Stimulated activated CD8-positive, alpha-beta memory T cell treated with anti-CD3 and anti-CD28 coated beads, Interleukin-2, amount 100 ng/mL, for 1 hour (primary cell): ENCODE measurements at places on chromosomes 2 and 18.

GRCh38 chr2:19673213-19673791 lies 228.5 kb downstream of the TTC32 start:
- no peak for DNase-seq

GRCh38 chr2:85861180-85861579 lies 27.6 kb downstream of the ST3GAL5 start:
- DNase-seq: no peak

DNA sequence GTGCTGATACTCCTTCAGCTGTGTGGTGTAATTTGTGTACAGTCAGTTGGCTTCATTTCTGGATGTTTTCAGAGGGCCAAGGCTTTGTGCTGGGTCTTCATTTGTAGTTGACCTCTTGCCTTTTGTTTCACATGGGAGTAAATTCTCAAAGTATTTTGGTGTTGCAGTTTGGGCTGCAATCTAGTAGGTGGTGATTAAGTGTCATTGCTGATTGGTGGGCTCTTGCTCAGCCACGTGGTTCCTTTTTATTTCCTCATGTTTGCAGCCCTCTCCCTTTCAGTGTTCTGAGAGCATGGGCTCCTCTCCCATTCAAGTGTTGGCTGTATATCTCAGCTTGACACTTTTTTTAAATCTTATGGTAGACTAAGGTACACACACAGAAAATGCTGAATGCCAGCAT lies 96.8 kb downstream of the SNTG2 start:
- no peak for DNase-seq

DNA sequence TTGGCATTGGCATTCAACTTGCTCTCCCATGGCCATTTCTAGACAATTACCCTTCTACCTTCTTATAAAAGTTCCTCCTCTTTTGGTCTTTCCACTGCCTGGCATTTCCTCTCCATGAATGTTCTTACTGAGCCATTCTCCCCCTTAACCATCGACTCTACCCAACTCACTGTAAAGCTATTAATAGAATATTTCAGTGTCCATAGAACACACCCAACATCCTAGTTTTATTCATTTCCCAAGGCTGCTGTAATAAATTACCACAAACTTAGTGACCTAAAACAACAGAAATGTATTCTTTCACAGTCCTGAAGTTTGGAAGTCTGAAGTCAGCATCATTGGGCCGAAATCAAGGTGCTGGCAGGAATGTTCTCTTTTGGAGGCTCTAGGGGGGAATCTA lies 170.0 kb upstream of the ATP5MC3 start:
- DNase-seq: no peak

GRCh38 chr2:144385381-144385780 lies 134.5 kb downstream of the ZEB2 start:
- no peak for DNase-seq

GRCh38 chr2:102942107-102942506 lies 180.3 kb downstream of the TMEM182 start:
- no peak for DNase-seq

DNA sequence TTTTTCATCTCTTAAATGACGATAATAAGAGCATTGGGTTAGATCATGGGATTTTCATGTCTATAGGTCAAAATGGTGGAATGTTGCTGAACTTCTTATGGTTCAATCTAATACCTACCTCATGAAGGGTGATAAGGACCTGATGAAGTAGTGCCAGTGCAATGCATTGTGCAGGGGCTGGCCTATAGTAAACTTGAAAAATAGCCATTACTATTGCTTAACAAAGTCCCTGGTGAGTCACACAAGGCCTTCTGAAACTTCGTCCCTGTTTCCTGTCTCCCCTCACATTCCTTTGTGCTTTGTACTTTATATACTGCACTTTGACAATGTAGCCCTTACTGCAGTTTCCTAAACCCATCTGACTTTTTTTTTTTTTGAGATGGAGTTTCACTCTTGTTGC lies 515.9 kb downstream of the SLC4A3 start:
- no peak for DNase-seq

GRCh38 chr2:1233281-1233680 lies 180.0 kb upstream of the TPO start:
- no peak for DNase-seq

GRCh38 chr2:46676198-46676597 lies 196.8 kb downstream of the TMEM247 start:
- no peak for DNase-seq

- no peak for DNase-seq
These were observed 158.9 kb upstream of the FN1 start for GRCh38 chr2:215594766-215595165.

GRCh38 chr18:79250301-79250981 lies 145.3 kb upstream of the NFATC1 start:
- no peak for DNase-seq

DNA sequence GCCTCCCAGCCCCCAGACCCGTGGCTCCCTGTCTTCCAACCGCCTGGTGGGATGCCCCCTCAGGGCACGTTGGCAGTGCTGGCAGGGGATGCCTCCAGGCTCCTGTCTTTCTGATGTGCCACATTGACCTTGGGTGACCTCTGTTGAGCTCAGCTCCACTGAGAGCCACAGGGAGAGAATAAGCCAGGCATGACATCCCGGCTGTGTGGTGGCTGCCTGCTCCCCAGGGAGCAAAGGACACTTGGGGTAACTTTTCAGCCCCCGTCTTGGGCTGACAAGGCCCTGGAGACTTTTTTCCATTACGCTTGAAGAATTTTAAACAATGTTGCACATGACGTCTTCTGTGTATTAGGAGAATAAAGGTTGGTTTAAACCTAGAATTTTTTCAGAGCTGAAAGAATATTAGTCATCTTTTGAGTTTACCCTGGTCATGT lies 246.0 kb downstream of the TSN start:
- no peak for DNase-seq

GRCh38 chr2:67169417-67170140 lies 227.6 kb upstream of the ETAA1 start:
- no peak for DNase-seq

DNA sequence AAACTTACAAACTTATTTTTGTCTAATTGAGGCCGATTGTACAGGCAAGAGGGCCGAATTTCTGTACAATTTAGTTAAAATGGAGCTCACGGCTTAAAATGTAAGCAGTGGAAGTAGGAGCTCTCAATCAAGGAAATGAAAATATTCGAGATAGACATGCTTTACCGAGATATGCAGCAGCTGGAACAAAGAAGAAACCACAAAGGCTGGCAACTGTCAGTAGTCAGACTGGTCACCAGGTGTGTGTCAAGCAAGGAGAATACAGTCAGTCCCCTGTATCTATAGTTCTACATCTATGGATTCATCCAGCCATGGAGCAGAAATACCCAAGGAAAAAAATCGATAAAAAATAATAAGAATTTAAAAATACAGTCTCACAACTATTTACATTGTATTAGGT lies 122.6 kb downstream of the WDSUB1 start:
- DNase-seq: no peak

DNA sequence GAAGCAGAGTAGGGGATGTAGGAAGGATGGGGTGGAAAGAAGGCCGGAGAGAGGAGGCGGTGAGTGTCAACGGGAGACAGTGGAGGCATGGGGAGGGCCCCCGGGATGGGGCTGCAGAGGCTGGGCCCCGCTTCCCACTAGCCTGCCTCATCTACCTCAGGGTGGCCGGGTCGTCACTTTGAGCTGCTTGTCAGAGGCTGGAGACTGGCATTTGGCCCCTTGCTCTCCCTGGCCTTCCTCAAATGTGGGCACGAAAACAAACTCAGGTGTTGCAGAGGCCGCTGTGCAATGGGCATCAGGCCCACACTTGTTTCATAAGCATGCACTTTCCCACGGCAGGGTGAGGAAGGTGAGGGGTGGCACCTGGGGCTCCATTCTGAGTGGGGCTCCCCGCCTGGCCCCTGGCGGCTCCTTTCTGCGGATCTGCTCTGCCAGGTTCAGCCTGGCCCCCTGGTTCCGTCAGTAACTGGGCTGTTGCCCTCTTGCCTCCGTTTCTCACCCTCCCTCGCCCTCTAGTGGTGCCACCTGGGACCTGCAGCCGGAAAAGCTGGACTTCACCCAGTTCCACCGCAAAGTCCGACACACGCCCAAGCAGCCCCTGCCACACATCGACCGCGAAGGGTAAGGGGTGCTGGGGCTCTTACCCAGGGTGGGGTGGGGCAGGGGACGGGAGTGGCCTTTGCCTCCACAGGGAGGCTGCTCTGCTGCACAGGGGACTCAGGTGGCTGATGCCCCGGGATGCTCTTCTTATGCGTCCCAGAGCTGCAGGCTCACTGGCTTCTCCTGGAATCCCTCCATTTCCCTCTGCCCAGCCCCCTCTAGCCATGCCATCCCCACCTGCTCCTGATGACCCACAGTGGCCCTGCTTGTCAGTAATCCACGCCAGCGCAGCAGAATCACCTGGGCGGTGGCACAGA lies 125.4 kb downstream of the CTIF start:
- peak; percentile 9 for DNase-seq

GRCh38 chr2:110829413-110830146 lies 97.2 kb downstream of the ACOXL start:
- DNase-seq: no peak

GRCh38 chr18:23093772-23094171 lies 41.5 kb upstream of the CABLES1 start:
- DNase-seq: no peak

GRCh38 chr2:88967844-88968243 lies 276.4 kb downstream of the RPIA start:
- DNase-seq: no peak

- DNase-seq: no peak
These were observed 56.7 kb downstream of the TNS1 start for GRCh38 chr2:217946051-217946450.

DNA sequence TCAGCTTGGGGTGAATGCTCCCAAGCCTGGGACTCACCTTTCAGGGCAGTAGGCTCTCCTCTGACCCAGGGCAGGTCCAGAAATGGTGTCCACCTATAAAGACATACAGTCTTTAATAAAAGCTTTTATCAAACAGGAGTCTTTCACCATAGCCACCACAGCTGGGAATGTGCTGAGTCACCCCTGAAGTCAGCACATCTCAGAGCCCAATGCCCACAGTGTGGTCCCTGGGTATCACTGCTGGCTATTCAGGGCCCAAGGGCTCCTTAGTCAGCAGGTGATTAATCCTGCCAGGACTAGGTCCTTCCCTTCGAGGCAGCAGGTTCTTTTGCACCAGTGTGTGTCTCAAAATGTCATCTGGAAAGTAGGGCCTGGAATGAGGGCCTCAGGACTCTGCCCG lies 181.9 kb downstream of the MEMO1 start:
- no peak for DNase-seq

DNA sequence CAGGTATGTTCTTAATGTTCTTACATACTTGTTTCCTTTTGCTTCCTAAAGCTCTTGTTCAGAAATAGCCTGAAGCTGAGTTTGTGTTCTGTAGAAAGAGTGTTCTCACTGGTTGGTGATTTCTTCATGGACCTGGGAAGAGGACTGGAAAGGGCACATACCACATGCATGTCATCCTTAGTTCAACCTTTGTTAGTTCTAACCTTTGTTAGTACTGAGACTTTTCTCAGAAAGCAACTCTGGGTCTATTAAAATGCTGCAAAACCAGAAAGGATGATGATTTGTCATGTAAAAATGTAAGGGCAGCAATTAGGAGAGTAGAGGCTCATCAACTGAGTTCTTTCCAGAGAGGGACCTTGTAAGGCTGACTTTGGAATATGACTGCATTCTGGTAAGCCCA lies 2.5 kb upstream of the FAP start:
- no peak for DNase-seq

- DNase-seq: no peak
These were observed 419.9 kb downstream of the TGIF1 start for GRCh38 chr18:3869848-3870247.

GRCh38 chr2:238254095-238254723 lies 14.4 kb upstream of the HES6 start:
- no peak for DNase-seq

DNA sequence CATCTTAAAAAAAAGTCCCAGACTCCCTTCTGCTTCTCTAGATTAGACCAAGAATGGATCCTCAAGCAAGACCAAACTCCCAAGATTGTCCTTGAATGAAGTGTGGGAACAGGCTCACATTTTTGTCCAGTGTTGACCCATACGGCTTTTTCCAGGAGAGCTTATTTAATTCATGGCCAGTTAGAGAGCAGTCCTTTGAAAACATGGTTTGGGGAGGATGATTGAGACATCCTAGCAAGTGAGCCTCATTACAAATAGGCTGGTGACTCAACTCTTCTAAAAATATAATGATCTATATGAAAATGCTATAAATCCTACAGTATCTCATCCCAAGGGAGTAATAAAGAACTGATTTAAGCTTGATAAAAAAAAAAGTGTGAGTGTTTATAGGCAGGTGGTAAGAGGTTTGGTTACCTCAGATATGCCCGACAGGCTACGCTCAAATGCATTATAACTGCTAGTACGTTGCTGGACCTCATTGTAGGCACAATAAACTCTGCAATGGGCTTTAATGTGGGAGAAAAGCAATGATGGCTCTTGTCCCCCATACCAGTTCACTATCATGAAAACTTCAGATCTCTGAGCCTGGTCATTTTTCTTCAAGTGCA lies 17.0 kb downstream of the ANKRD29 start:
- no peak for DNase-seq

- no peak for DNase-seq
These were observed 98.2 kb upstream of the STK39 start for GRCh38 chr2:168345601-168346000.

GRCh38 chr2:213475433-213475832 lies 191.2 kb downstream of the SPAG16 start:
- no peak for DNase-seq

GRCh38 chr2:239719791-239720360 lies 305.3 kb downstream of the NDUFA10 start:
- no peak for DNase-seq

DNA sequence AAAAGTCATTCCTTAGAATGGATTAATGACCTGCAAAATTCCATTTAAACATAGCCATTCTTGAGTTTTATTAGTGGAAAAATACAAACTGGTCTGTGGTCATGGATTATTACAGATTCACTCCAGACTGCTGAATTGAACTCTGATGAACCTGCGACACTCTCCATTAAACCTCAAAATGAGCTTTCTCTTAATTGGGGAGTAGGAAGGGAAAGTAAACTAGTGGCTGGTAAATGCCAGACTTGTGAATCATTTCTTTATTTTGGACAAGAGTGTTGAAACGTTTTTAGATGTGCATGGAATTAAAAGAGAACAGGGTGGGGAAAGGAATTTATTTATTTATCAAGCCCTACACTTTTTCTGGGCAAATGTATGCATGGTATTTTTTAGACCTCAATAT lies 321.2 kb upstream of the FANCL start:
- no peak for DNase-seq

GRCh38 chr2:71788186-71788525 lies 334.8 kb downstream of the DYSF start:
- DNase-seq: no peak
